Stimulated activated CD8-positive, alpha-beta memory T cell treated with anti-CD3 and anti-CD28 coated beads, Interleukin-12 subunit alpha, Interleukin-12 subunit beta, amount 100 ng/mL, for 4 hours (primary cell): ENCODE measurements at places on chromosomes 3 and 15.

DNA sequence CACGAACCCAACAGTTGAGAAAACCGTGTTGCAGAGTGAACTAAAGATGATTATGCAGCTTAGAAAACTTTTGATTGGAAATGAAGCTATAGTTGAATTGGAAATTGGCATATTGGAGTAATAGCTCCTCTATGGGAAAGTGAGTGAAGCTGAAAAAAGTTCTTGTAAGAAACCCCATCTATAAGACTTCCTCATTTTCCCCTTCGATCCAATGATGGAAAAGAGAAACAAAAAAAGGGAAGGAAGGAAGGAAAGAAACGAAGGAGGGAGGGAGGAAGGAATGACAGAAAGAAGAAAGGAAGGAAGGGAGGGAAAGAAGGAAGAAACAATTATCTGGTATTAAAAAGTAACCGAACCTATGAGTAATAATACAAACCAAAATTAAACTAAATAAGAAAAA is 791.8 kb upstream of the NR2F2 start:
- no peak for DNase-seq

- no peak for DNase-seq
These were observed 21.8 kb upstream of the RBP1 start for GRCh38 chr3:139561255-139561817.

DNA sequence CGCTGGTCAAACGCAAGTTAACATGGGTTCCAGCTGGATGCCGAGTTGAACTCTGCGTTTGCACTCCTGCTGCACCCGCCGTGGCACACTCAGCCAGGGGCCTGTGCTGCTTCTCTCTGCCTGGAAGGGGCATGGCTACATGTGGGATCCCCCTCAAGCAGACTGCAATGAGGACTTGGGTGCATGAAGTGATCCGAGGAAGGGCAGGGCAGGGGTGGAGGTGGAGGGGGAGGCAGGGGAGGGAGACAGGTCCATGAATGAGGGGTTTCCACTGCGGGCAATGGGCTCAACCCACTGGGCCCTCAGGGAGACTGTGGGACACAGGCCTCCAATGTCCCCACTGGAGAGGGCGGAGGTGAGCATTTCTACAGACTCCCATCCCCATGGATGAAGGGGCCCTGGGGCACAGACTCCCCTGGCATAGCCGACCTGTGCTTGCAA is 141.6 kb upstream of the MEF2A start:
- no peak for DNase-seq

DNA sequence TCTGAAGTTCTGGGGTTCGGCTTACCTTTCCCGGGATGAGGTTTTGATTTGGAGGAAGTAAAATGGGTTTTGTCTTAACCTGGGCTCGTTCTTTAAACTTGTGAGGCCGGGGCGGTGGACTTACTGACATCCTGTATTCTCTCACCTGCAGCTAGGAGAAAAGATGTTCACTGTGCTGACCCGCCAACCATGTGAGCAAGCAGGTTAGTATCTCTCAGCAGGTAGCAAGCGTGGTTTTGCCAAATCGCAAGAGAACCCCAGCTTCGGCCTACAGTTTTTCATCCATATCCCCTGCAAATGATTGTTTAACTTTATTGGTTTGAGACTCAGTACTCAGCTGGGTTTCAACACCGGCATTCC is 891 bp downstream of the ENTPD3 start:
- DNase-seq: no peak

DNA sequence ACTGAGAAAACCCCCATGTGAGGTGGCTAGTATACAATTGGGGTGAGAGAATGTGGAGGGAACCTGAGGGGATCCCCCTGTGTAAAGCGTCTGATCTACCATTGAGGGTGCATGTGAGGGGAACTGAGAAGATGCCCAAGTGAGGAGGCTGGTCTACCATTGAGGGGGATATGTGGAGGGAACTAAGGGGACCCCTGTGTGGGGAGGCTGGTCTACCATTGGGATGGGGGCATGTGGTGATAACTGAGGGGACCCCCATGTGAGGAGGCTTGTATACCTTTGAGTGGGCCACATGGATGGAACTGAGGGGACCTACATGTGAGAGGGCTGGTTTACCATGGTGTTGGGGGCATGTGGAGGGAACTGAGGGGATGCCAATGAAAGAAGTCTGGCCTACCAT is 160.8 kb downstream of the FBLN2 start:
- DNase-seq: no peak

DNA sequence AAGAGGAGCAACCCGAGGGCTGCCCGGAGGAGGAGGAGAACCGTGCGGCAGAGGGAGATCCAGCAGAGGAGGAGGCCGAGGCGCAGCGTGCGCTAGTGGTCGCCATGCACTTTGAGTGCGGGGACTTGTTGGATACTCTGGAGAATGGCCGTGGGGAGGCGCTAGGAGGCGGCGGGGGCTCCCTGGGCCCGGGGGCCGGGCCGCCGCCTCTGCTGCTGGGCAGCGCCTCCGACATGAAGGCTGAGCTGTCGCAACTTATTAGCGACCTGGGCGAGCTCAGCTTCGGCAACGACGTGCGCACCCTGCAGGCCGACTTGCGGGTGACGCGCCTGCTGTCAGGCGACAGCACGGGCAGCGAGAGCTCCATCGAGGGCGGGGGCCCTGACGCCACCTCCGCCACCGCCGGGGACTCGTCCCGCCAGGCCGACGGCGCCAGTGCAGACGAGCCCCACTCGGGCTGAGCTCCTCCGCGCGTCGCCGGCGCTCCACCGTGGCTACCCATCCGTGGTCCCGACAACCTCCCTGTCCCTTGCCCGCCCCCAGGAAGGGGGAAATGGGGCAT is 2.0 kb downstream of the FAM43A start:
- DNase-seq: peak; percentile 67

- no peak for DNase-seq
These were observed 171.4 kb downstream of the THRB start for GRCh38 chr3:24323272-24323671.

- DNase-seq: no peak
These were observed 633.1 kb upstream of the TBL1XR1 start for GRCh38 chr3:177830411-177830849.

DNA sequence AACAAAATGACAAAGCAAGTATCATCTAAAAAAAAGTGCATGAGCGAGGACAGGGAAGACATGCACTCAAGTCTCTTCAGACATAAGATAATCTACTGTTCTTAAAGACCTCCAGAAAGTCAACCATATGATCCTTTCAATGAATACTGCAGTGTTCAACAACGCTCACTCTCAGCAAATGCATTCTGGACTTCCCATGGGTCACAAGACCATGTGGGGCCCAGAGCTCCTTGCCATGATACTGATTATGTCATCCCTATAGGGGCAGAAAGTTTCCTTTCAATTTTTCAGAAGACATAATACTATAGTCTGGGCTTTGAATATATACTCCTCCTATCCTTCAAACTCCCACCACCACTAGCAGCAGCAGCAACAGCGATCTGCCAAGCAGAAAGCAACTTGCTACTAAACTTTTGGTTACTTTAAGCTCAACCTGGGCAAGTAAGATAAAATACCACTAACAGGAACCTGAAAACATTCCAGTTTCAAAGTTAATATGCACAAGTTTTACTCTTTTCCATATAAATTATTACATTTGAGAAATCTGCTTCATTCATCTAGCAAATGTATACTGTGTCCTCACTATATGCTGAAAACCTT is 143.5 kb downstream of the ADAM10 start:
- DNase-seq: no peak

DNA sequence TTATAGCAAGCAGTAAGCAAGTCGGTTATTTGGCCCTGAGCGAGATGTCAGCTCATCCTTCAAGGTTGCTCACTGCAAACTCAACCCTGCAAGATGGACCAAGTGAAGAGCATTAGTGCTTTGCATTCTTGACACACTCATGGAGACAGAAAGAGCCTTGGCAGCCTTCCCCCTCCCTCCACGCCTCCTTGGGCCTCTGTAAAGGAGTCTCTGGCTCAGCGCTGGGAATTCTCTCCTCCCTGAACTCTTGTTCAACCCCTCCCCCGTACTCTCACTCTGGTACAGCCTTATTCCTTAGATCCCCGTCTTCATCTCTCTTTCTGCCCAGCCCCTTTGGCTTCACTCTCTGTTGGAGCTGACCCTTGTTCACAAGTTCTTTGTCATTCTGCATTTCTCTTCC is 2.2 kb upstream of the CX3CR1 start:
- DNase-seq: no peak

DNA sequence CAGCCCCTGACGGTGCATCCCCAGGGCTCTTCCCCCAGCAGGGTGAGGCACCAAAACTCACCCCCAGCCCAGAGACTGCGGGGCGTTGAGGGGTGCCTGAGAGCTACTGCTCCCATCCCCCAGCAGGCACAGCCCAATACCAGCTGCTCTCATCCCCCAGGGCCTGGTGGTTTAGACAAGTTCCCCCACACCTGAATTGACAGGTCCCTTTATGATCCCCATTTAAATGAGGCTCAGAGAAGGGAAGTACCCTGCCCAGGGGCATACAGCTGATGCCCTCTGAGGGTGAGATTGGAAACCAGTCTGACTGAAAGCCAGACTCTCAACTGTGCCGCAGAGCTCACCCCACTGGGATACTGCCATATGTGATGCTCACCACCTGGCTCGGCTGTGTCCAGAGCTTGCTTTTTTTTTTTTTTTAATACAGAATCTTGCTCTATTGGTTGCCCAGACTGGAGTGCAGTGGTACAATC is 20.1 kb downstream of the DUSP7 start:
- no peak for DNase-seq

GRCh38 chr3:173399044-173399443 is 1.5 kb downstream of the NLGN1 start:
- DNase-seq: no peak

DNA sequence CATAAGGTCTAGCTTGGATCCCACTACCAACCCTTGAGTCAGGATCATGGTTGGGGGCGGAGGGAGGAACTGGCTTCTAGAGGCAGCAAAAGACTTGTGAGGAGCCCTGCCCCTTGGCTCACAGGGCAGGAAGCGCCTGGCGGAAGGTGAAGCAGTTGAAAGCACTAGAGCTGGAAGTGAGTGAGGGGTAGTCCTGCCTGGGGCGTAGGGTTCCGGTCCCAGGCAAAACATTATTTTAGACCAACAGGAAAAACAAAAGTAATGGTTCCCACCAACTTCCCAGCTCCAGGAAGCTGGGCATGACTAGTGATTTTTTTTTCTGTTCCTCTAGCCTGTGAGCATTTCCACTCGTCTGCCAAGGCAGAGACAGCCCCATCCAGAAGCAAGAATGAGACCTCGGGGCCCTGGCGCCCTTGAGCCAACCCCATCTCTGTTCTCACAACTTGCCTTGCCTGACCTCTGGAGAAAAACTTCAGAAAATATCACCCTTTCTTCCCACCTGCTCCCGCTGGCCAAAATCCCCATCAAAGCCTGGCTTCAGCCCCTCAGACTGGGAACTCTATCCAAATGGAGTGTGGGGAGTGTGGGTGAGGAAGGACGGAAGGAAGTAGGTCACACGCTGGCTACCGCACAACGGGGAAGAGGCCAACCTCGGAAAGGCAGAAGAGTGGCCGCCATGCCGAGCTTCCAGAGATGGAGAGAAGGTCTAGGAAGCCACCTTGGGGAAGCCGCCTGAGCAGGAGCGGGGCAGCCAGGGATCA is 57.5 kb downstream of the RBPMS2 start:
- DNase-seq: no peak

DNA sequence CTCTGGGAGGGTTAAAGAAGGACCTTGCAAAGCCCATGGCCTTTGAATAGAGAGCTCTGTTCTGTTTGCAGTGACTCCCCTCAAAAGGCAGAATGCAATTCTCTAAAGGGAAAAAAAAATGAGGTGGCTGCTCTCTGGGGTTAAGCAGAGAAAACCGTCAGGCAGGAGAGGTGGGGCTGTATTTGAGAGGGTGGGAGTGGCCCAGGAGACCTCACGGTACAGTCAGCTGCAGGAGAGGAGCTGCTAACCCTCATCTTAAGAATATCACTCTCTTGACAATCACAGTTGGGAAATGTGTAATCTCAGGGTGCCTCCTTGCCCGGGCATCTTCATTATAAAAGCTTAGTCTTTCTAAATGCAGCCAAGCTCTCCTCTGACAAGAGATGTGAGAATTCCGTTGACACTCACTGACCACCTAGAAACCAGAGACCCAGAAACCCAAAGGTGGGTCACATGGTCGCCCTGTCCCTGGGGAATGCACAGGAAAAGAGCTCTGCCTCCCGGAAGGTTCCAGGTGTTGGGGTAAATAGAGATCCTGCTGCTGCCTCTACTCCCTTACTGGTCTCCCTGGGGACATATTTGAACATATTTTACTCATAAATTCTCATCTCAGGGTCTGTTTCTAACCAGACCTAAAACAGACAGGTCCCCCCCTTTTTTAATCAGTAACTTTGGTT is 159.1 kb upstream of the CTDSPL start:
- no peak for DNase-seq

DNA sequence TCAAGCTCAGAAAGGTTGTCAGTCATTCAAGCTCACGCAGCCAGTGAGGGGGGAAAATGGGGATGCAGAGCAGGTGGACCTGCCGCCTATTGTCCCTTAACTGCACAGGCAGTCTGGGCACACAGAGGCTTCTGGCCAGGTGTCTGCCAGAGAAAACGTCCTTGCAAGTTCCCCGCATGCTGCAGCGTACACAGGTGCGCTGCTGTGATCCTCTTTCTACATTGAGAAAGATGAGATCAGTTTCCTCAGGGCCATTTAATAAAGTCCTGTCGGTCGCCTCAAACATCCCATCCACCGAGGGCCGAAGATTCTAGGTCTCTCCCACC is 445 bp upstream of the TSEN2 start:
- no peak for DNase-seq

- no peak for DNase-seq
These were observed 231.3 kb downstream of the VPS13C start for GRCh38 chr15:61828860-61829513.

- DNase-seq: no peak
These were observed 186.2 kb downstream of the GOLGA6L6 start for GRCh38 chr15:20355256-20355868.

DNA sequence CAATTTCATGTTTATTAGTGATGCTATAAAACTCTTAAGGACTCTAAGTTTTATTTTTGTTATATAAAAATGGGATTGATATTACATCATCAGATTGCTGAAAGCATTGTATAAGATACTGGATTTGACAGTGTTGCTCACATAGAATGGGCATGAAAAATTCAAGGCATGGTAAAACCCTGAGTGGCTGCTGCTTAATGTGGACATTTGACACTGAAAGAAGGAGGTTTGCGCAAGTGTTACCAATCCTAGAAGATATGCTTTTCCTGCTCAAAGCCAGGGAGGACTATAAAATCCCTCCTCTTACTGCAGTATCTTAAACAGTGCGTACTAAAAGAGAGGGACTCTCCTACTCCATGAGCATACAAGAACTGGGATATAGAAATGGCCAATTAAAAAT is 65.8 kb upstream of the PTX3 start:
- DNase-seq: no peak

GRCh38 chr15:22981051-22981840 is 1.1 kb upstream of the CYFIP1 start:
- DNase-seq: no peak

DNA sequence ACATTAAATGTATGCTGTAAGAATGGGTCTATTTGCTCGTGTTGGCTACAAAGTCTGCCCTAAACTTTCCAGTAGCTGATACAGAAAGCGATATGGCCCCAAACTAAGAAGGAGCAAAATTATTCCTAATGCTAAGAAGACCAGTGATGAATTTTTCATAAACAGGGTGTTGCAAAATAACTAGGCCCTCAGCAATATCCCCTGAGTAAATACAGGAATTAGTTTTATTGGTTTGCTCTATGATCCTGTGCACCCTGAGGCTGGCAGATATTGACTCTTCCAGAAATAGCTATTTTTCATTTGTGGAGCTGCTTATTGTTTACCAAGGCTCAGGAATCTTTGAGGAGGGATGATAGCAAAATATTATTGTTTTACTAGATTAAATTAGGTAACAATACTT is 60.9 kb upstream of the CCNL1 start:
- no peak for DNase-seq

- no peak for DNase-seq
These were observed 51.5 kb upstream of the SKIL start for GRCh38 chr3:170306015-170306414.

- DNase-seq: no peak
These were observed 58.2 kb downstream of the ZBTB38 start for GRCh38 chr3:141426404-141427034.
